ENCODE measurements at places on chromosomes 1 and 21. TPM values are rescaled to one million over a fixed set of nuclear protein-coding genes. Genes with fewer than 3 reads are reported as not detected.

Gene LRRC38
- total RNA-seq: not detected

DNA sequence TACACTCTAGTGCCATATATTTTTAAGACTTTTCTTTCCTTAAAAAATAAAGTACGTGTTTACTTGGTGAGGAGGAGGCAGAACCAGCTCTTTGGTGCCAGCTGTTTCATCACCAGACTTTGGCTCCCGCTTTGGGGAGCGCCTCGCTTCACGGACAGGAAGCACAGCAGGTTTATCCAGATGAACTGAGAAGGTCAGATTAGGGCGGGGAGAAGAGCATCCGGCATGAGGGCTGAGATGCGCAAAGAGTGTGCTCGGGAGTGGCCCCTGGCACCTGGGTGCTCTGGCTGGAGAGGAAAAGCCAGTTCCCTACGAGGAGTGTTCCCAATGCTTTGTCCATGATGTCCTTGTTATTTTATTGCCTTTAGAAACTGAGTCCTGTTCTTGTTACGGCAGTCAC is 25.2 kb downstream of the PSEN2 start:
- no peak overlapping the region for H3K27ac ChIP-seq
- no peak overlapping the region for H3K4me3 ChIP-seq
- no peaks in the 10 kb centered on the region for H3K36me3 ChIP-seq
- no peaks in the 10 kb centered on the region for H3K27me3 ChIP-seq

Gene TRPM2
- total RNA-seq: 11.5 TPM

Gene IRF6
- total RNA-seq: 37.1 TPM

DNA sequence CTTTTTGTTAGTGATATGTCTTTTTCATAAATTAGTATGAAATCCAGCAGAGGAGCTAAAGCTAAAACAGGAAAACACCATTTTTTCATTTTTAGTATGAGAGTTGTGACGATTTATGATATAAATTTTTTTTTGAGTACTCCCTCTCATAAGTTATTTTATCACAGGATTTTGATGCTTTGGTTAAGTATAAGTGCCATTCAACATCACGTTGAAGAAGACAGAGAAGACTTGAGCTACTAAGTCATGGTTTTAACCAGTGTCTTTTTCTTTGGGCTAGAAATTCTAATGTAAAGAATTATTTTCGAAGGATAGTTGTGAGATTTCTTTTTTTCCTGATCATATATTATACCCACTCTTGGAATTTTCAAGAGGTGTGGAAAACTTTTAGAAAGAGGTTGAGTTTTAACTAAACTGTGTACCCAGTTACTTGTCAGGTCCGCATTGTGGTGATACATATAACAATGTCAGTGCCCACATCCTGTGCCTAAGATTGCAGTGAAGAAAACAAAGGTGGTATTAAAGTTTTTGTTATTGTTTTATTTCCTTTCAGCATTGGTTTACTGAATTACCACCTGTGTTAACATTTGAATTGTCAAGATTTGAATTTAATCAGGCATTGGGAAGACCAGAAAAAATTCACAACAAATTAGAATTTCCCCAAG is 93.8 kb downstream of the USP25 start:
- no peak overlapping the region for H3K27ac ChIP-seq
- H3K4me1 ChIP-seq: no peaks in the 10 kb centered on the region
- no peak overlapping the region for H3K4me3 ChIP-seq
- no peak for DNase-seq

GRCh38 chr1:39110882-39111281 is 84.7 kb downstream of the NDUFS5 start:
- H3K27me3 ChIP-seq: no peaks in the 10 kb centered on the region
- peaks cover 10% of the 10 kb centered on the region for H3K4me1 ChIP-seq
- no peaks in the 10 kb centered on the region for H3K36me3 ChIP-seq
- no peak overlapping the region for H3K4me3 ChIP-seq

All from kidney (tissue), 22 donors.